ENCODE measurements at places on chromosomes 1 and 21.

DNA sequence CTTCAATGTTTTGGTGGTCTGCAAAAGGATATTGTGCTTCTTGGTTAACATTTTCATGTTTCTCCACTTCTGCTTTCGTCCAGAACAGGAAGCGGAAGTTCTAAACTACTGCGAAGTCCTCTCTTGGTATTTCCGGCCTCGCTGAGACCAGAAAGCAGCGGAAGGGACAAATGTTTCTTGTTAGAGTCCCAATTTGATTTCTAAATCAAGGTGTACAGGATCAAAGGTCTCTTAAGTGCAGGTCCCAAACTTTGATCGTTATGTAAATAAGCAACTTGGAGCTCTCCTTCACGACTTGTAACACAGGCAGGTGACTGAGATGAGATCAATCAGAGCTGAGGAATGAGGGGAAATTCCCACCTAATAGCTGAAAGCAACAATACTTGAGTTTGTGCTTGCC, 40.1 kb upstream of the HMCN1 start:
- H3K27me3 ChIP-seq = no peaks in the 10 kb centered on the region
- peaks cover 10% of the 10 kb centered on the region for H3K36me3 ChIP-seq
- peaks cover 14% of the 10 kb centered on the region for H3K4me1 ChIP-seq
- peak overlapping the region; percentile 91 for H3K27ac ChIP-seq
- peak; percentile 15 for DNase-seq
- H3K4me3 ChIP-seq = peak overlapping the region; percentile 75

- H3K27ac ChIP-seq = no peak overlapping the region
- no peak overlapping the region for H3K4me3 ChIP-seq
- peaks cover 3% of the 10 kb centered on the region for H3K27me3 ChIP-seq
- DNase-seq = no peak
These were observed 333.8 kb downstream of the PTPRU start for GRCh38 chr1:29569971-29570634.

- no peaks in the 10 kb centered on the region for H3K27me3 ChIP-seq
- DNase-seq = peak; percentile 83
- H3K4me3 ChIP-seq = peak within 1 kb of the TSS; percentile 82
- peak within 1 kb of the TSS; percentile 66 for H3K27ac ChIP-seq
- peaks cover 21% of the 10 kb centered on the region for H3K4me1 ChIP-seq
These were observed at the start of gene ADAM15 for GRCh38 chr1:155050560-155051341. Gene ADAM15 (plus strand): TSS chr1:155051316. CDS start chr1:155051387, 71 bp downstream.

- H3K27me3 ChIP-seq = no peaks in the 10 kb centered on the region
- H3K4me1 ChIP-seq = peaks cover 41% of the 10 kb centered on the region
- DNase-seq = no peak
- H3K27ac ChIP-seq = no peak overlapping the region
These were observed 121.8 kb downstream of the PCBP3 start for GRCh38 chr21:45765375-45765774.

DNA sequence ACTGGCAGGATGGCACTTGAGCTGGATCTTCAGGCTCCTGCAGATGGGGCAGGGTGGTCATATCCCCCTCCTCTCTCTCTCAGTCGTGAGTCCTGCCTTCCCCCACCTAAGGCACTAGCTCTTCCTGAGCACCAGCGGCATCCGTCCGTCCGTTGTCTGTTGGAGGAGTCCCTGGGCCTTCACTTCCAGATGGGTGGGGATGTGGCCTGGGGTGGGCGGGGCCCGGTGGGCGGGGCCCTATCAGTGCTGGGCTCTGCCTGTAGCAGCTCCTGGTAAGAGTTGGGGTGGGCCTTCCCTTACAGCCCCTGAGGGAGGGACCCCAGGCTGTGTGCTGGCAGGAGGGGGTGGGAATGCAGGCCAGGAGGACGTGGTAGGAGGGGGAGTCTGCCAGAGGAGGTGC, 10.3 kb downstream of the LDLRAD2 start:
- no peaks in the 10 kb centered on the region for H3K36me3 ChIP-seq
- no peaks in the 10 kb centered on the region for H3K27me3 ChIP-seq
- no peak for DNase-seq
- H3K4me3 ChIP-seq = no peak overlapping the region
- no peak overlapping the region for H3K27ac ChIP-seq

DNA sequence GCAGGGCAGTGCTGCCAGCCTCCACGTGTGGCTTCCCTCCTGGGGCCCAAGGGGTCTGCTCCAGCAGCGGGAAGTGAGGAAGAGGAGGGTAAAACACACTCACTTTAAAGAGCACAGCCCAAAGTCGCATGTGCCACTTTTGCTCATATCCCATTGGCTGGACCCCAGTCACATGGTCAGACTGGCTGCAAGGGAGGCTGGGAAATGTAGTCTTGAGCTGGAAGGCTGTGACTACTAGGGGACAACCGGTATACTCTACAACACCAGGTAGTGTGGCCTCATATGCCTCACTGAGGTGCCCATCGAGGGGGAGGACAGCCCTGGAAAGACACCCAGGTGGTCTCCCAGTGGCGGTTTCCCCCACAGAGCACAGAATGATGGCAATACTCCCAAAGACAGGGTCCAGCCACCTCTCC, 45.2 kb downstream of the CAMK2N1 start:
- H3K4me1 ChIP-seq = peaks cover 1% of the 10 kb centered on the region
- peaks cover 11% of the 10 kb centered on the region for H3K27me3 ChIP-seq
- no peak overlapping the region for H3K4me3 ChIP-seq
- DNase-seq = peak; percentile 50

DNA sequence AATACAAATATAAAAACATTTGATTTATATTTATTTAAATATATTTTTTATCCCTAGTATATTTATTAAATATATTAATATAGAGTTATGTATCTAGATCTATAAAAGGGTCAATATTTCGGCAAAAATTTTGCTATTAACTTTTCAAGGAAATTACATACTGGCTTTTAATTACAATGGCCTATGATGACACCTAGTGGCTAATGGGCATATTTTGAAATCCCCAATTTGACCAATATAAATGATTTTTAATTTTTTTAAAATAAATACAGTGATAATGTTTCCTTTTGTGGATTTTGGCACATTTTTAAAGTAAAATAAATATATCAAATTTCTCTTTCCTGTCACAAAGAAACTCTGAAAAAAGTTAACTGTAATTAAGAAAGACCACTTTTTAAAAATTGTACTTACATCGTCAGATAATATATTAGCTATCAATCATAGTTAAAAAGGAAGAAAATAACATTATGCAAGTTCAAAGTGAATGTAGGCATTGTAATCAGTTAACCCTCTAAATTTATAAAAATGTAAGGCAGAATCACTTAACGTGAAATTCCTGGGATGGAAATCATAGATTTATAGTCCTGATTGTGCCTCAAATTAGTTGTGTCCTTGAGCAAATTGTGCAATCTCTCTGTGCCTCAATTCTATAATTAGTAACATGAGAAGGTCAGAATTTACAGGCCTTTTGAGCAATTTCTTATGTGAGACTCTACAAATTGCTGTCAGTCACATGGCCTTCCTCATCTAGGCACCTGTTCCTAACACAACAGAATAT, 25.6 kb upstream of the RGS13 start:
- no peak overlapping the region for H3K27ac ChIP-seq
- H3K4me3 ChIP-seq = no peak overlapping the region
- peaks cover 19% of the 10 kb centered on the region for H3K4me1 ChIP-seq
- no peaks in the 10 kb centered on the region for H3K36me3 ChIP-seq

GRCh38 chr1:115222616-115223402, 115.2 kb downstream of the NGF start:
- no peak overlapping the region for H3K4me3 ChIP-seq
- H3K27ac ChIP-seq = no peak overlapping the region
- DNase-seq = no peak
- H3K4me1 ChIP-seq = no peaks in the 10 kb centered on the region
- no peaks in the 10 kb centered on the region for H3K36me3 ChIP-seq

DNA sequence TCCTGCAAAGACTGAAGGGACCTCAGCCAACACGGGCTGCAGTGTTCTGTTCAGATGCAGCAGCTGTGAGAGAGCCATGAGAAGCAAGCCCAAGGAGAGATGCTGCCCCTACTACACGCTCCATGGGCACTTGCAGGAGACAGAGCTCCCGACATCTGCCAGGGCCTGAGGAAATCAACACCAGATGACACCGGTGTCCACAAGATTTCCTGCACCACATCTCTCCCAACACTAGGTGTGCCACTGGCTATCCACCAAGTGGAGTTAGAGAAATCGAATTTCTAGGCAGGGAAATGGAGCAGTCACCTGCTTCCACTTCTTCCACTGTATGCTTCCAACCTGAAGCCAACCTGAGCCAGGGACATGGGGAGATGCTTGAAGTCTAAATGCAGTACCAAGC, 445.3 kb downstream of the RWDD3 start:
- no peak for DNase-seq
- no peaks in the 10 kb centered on the region for H3K4me1 ChIP-seq
- H3K36me3 ChIP-seq = no peaks in the 10 kb centered on the region
- H3K4me3 ChIP-seq = no peak overlapping the region
- no peaks in the 10 kb centered on the region for H3K27me3 ChIP-seq

DNA sequence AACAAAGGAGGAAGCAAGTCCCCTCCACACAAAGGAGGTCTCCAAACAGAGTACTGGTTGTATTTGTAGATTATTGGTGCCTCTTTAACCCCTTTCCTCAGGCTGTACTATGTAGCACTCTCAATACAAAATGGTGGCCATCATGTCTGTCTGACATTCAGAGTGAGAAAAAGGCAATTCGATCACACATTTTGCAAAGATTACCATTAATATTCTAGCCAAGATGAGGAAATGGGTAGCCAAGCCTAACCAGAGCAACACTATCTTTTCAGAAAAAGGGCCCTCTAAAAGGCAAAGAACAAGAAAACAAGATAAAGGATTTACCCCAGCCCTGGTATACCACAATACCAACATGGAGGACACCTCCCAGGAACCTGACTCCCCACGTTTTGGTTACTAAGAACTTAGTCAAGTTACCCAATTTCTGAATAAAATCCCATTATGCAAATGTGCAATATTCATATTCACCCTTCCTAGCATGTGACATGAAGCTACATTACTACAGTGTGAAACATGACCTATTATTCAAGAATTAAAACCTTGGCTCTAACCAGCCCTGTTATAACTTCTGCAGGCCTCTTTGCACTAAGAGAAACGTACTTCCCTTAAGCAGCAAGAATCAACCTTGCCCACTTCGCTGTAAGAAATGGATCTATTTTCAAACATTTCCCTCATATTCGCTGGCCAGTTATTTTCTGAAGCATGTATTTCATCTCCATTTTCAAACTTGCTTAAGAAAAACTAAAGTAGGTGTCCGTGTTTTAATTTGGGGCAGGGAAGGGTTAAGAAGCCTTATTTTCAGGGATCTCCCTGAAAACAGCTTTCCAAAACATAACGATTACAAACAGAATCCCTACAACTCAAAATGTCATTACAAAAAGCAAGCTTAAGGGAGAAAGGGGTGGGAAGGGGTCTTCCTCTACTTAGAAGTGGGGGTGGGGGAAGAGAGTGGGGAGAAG, 2.1 kb downstream of the KDM5B start:
- peaks cover 52% of the 10 kb centered on the region for H3K4me1 ChIP-seq
- DNase-seq = no peak
- H3K36me3 ChIP-seq = peaks cover 5% of the 10 kb centered on the region
- peak overlapping the region; percentile 93 for H3K27ac ChIP-seq
- H3K4me3 ChIP-seq = peak overlapping the region; percentile 88
- H3K27me3 ChIP-seq = peaks cover 8% of the 10 kb centered on the region

- H3K27me3 ChIP-seq = peaks cover 6% of the 10 kb centered on the region
- no peaks in the 10 kb centered on the region for H3K36me3 ChIP-seq
- H3K4me3 ChIP-seq = no peak overlapping the region
- no peak overlapping the region for H3K27ac ChIP-seq
These were observed 13.6 kb upstream of the LYPLAL1 start for GRCh38 chr1:219159946-219160645.

Measured in activated naive CD8-positive, alpha-beta T cell treated with anti-CD3 and anti-CD28 coated beads for 36 hours (primary cell).